Fibroblast of skin of left biceps (primary cell): ENCODE measurements at places on chromosomes 1 and 21.

GRCh38 chr21:33412832-33413519, 9.8 kb downstream of the IFNGR2 start:
- DNase-seq: no peak

- no peak for DNase-seq
Observed at GRCh38 chr1:196680107-196680506, 28.3 kb downstream of the CFH start.

- no peak for DNase-seq
Observed at GRCh38 chr1:25145775-25146393, 86.4 kb downstream of the SYF2 start.

DNA sequence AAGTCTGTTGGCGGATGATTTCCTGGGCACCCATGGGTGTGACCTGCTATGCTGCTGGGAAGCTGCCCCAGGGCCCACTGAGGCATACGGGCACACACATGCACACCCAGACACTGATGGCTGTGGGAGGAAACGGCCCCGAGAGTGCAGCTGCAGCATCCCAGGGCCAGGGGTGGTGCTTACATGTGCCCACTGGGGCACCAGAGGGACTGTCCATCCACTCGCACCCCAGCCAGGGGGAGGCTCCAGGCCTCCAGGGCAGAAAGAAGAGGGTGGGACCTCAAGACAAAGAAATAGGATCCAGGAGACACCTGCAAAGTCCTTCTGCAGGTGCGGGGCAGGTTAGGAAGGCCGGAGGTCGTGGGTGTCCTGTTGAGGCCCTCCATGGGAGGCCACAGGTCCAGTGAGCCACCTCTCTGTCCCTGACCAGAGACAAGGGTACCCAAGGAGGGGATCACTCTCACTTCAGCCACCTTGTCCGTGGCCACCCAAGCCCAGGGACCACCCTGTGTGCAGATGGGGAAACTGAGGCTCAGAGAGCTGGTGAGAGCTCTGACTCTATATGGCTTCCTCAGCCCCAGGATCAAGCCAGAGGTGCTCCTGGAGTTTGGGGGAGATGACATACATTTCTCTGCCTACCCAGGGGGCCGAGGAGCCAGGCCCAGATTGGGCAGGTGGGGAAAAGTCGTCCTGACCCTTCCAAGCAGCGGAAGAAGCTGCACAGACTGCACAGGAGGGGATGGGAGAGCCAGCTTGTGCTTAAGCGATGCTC, 57.1 kb downstream of the WNT9A start:
- DNase-seq: no peak

DNA sequence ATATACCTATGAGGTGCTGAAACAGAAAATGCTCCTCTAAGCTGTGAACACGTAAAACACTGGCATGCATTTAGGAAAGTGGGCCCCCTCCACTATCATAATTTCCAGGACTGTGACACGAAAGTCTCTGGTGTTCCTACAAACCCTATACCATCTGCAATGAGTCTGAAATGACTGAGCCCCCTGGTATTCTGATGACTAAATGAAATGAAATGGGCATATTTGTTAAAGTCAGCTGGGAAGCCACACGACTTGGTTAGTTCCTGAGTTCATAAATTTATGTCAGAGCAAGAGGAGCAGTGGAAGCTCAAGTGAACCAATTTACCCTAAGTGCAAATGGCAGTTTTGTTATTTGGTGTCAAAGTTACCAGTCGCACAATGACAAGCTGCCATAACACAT, 182.3 kb downstream of the KCTD3 start:
- DNase-seq: peak; percentile 59

DNA sequence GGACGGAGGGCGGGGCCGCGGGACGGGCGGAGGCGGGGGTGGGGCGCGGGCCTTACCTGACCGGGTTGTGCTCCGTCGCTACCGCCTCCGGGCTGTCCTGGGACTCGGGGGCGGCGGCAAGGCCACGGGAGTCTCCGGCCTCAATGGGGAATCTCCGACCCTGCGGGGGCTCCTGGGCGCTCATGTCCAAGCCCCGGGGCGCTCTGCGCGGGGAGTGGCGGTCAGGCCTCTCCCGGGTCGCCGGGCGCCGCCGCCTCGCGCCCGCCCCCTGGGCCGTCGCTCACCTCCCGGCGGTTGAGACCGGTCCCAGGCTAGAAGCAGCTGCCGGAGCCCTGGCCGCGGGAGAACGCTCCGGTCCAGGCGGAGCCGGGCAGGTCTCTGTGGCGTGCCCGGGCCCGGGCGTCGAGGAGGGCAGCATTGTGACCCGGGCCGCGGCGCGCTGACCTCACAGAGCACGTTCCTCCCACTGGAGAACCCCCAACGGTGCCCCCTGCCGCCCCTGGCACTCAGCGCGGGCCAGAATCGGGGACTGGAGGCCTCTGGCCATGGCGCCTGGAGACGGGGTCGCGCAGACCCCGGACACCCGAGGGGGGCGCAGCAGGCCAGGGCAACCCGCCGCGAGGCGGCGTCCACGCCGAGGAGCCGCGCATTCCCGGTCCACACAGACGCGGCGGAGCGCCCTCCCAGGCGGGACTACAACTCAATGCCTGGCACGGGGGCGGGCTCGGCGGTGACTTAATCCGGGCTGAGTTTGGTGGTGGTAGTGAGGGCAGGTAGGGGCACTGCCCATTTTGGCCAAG, 411 bp downstream of the FAM229A start:
- DNase-seq: no peak

GRCh38 chr1:5745800-5746610, 246.2 kb downstream of the NPHP4 start:
- DNase-seq: no peak

DNA sequence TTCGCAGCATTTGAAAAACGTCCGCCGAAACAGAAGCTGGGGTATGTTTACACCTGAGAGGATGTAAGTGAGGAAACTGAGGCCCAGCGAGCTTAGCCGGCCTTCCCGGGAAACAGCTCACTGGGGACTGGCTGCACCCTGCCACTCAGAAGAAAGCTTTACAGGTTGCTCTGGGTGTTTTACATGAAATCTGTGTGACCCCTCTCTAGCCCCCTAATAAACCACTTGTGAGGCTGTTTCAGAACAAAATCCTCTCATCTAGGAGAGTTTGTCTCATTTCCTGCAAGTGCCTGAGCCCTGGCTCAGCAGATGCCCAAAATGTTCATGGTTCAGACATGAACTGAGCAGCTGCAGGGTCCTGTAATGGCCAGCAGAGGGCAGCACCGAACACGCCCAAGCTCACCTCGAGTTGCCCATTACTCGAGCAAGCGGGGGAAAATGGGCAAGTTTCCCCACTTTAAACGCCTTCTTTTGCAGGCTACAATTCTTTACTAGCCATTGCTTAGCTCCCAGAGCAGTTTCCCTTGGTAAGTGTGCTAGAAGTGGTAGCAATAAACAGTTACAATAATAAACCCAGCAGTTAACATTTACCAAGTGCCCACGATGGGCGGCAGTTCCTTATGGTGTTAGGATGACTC, 76.4 kb downstream of the FHAD1 start:
- no peak for DNase-seq

DNA sequence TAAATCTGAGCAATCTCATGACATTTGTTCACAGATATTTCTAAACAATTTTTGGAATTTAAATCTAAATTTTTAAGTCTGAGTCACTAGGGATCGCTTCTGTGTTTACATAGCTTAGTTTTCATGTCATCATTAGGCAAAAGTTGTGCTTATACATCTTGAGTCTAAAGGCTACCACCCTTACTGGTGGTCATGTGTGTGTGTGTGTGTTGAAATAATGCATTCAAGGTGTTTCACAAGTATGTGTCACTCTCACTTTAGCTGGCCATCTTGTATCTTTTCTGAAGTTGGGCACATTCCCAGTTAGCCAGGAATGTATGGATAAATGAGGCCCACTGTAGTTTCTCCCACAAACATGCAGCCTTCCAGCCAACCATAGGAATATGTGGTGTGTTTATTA, 1162.5 kb upstream of the PRMT6 start:
- peak; percentile 0 for DNase-seq

DNA sequence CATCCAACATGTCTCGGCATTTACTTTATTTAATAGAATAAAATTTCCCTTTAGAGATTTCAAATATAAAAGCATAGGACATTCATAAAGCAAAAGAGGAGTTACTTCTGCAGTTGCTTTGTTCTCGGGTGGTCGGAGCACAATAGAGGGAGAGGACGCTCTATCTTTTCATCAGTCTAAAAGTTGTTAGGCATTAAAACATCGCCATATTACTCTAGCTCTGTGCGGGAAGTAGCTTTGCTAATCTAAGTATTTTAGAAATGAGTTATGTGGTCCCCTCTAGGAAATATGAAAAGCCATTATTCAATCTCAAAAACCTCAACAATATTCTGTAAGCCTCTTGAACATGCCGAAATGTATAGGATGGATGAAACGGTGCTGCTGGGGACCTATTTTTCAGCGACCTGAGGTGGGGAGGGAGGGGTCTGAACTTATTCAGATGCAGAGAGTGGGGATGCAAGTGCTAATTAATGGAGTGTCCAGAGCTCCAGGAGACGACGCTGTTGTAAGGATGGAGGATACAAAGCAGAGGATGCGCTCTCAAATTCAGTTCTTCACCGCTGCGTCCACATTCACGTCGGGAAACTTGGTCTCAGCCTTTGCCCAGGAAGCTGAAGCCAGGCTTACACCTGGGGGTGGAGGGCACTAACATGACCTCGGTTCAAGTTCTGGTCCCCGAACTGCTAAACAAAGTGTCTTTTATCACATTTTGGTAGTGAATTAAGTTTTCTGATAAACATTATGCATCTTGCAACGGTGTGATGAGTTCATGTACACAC, 6.3 kb downstream of the CDKN2C start:
- DNase-seq: no peak

- no peak for DNase-seq
Observed at GRCh38 chr1:233982827-233983518, 78.5 kb downstream of the SLC35F3 start.

GRCh38 chr21:41207401-41208375, 39.7 kb downstream of the BACE2 start:
- peak; percentile 27 for DNase-seq

GRCh38 chr1:38559446-38560165, 300.0 kb downstream of the RRAGC start:
- DNase-seq: no peak

- DNase-seq: no peak
Observed at GRCh38 chr1:214548988-214549387, 2.4 kb downstream of the PTPN14 start.

GRCh38 chr1:111439461-111440351, 9.3 kb downstream of the WDR77 start:
- no peak for DNase-seq

- no peak for DNase-seq
Observed at GRCh38 chr1:31434101-31434871, 21.3 kb downstream of the SERINC2 start.

GRCh38 chr1:49106445-49106844, 329.8 kb upstream of the BEND5 start:
- no peak for DNase-seq

- DNase-seq: no peak
Observed at GRCh38 chr1:110501488-110502132, 17.4 kb downstream of the KCNA10 start.

GRCh38 chr1:210951279-210951678, 182.7 kb downstream of the KCNH1 start:
- DNase-seq: no peak

- DNase-seq: no peak
Observed at GRCh38 chr1:182484531-182485257, 34.7 kb downstream of the RGSL1 start.

DNA sequence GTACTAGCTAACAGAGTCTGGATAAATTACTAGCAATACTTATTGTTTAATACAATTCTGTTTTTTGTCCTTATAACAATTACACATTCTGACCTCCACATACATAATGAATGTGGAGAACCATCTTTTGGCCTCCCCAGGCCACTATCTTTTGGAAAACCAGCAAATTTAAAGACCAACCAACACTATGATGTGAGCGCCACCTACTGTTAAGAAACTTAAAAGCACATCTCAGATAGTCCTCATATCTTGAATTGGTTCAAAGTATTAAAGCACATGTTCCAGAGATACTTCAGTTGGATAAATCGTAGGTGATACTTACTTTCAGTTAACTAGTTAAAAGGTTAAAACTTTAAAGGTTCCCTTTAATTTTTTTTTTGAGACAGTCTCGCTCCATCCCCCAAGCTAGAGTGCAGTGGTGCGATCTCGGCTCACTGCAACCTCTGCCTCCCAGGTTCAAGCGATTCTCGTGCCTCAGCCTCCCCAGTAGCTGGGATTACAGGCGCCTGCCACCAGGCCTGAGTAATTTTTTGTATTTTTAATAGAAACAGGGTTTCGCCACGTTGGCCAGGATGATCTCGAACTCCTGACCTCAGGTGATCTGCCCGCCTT, 29.3 kb upstream of the USP1 start:
- no peak for DNase-seq

GRCh38 chr1:58861506-58861905, 77.7 kb upstream of the JUN start:
- no peak for DNase-seq

DNA sequence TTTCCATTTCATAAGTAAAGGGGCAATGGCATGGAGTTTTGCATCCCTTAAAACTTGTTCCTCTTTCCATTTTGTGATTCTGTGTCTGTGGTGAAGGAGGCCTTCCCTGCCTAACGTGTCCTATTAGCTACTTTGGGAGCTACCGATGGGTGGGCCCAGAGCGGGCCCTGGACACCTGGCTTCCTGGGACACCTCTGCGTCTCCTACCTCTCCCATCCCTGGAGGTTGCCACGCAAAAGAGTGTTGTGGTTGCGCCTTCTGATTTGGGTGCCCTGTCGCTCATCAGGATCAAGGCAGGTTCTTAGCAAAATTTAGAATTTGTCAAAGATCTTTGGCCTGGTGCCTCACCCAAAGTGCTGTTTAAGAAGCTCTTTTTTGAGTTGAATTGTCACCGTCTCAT, 116.4 kb upstream of the CACNA1E start:
- no peak for DNase-seq

DNA sequence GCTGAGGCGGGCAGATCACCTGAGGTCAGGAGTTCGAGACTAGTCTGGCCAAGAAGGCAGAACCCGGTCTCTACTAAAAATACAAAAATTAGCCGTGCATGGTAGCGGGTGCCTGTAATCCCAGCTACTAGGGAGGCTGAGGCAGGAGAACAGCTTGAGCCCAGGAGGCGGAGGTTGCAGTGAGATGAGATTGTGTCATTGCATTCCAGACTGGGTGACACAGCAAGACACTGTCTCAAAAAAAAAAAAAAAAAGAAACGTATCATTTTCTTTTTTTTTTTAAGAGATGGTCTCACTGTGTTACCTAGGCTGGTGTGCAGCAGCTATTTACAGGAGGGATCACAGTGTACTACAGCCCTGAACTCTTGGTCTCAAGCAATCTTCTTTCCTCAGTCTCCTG, 47.3 kb downstream of the ITGB3BP start:
- no peak for DNase-seq

DNA sequence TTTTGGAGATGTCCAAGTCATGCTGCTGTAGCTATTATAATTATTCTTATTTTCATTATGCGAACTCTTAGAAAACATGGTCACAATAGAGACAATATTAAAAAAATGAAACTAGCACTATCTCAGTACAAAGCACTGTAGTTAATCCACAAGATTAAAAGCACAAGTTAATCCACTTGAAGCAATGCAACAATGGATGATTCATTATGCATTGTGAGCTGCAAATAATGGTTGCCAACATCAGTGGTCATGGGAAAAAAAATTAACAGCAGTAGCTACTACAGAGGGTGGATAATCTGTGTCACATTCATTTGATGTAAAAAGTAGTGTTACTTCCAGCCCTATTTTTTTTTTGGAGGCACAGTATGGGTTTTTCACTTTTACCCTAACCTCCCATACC, 56.7 kb downstream of the DPT start:
- no peak for DNase-seq

GRCh38 chr1:200919386-200919785, 24.7 kb downstream of the INAVA start:
- DNase-seq: no peak

- no peak for DNase-seq
Observed at GRCh38 chr1:25684216-25684965, 67.8 kb downstream of the MAN1C1 start.

GRCh38 chr1:21902026-21903012, 34.8 kb downstream of the HSPG2 start:
- DNase-seq: no peak
